ENCODE measurements at places on chromosomes 13 and 19.
A peak's percentile ranks its signal among the peaks of the same experiment; 100 is the strongest.

GRCh38 chr13:110266983-110267382 is 40.0 kb downstream of the COL4A1 start:
- DNase-seq: no peak

GRCh38 chr13:83223546-83223945 is 658.7 kb downstream of the SLITRK1 start:
- DNase-seq: no peak

DNA sequence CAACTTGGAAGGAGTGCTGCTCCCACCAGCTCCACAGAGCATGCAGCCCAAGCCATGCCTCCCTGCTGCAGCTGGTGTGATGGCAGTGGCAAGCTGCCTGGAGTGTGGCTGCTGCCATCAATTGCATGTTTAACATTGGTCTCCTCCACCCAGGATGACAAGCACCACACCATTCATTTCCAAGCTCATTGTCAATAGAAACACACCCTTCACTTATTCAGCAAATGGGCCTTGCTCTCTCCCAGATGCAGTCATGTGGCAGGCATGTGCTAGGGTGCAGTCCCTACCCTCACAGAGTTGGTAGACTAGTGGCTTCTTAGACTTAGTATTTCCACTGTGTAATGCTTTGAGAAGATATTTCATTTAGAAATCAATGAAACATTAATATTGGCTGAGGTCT is 70.8 kb upstream of the FGF14 start:
- DNase-seq: no peak

GRCh38 chr19:33988601-33989000 is 183.7 kb upstream of the LSM14A start:
- DNase-seq: no peak

DNA sequence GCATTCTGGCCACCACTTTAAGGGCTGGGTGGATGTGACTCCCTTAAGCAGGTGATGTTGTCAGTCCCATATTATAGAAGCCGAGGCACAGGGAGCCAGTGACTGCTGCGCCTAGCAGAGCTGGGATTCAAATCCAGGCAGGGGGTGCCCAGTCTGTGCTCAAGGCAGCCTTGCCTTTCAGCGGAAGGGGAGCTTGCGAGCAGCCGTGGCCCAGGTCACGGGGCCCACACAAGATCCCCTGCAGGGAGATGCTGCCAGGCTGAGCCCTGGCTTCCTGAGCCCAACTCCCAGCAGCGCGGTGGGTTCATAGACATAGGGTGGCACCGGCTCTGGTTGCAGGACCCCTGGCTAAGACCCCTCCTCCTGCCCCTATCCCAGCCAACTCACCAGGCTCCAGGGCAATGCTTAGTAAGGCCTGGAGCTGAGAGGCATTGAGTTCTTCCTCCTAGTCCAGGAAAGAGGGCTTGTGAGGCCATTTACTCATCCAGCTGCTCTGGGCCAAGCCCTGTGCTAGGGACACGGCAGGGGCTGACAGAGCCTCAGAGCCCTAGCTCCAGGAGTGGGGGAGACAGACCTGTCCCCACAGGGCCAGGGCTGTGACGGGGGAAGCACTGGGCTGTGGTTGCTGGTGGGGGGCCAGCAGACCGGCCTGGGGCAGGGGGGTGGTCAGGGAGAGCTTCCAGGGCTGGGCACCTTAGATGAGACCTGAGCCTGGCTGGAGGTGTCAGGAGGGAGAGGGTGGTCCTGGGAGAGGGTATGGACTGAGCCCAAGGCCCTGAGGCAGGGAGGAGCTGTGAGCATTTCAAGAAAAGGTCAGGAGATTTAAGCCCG is 9.6 kb downstream of the CAPN12 start:
- no peak for DNase-seq

GRCh38 chr19:13012690-13013608 is 17.7 kb downstream of the NFIX start:
- no peak for DNase-seq

DNA sequence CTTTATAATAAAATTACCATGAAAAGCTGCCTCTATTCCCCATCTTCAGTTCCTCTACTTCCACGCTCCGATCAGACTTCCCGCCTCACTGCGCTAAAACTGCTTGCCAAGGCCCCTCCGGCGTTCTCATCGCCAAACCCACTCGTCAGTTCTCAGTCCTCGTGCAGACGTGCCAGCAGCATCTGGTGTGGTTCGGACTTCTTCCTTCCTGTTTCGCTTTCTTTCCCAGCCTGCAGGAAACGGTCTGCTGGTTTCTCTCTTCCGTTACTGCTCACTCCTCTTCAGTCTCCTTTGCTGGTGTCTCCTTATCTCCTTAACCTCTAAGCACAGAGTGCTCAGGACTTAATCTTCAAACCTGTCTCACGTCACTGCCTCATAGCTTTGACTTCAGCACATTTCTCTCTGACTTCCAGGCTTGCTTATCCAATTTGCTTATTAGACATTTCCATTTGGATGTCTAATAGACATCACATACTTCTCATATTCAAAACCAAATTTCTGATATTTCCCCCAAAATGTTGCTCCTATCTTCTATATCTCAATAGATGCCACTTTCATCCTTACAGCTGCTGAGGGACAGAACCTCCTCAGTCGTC is 40.3 kb downstream of the RCBTB2 start:
- DNase-seq: peak; percentile 51

GRCh38 chr19:16076958-16077611 is 790 bp downstream of the TPM4 start:
- DNase-seq: no peak

DNA sequence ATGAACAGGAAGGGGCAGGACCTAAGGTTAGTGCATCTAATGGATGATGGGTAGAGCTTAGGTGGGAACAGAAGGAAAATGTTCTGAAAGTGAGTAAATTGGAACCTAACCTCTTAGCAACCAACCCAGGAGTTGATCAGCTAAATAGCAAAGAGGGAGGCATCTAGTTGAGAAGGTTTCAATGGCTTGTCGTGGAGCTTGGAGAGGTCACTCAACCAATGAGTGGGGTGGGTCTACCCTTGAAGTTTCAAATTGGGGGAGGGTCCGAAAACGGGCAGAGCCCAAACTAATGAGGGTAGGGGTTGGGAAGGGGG is 5.7 kb upstream of the SHKBP1 start:
- DNase-seq: no peak

- no peak for DNase-seq
These were observed 45.5 kb downstream of the COL4A1 start for GRCh38 chr13:110261166-110262081.

DNA sequence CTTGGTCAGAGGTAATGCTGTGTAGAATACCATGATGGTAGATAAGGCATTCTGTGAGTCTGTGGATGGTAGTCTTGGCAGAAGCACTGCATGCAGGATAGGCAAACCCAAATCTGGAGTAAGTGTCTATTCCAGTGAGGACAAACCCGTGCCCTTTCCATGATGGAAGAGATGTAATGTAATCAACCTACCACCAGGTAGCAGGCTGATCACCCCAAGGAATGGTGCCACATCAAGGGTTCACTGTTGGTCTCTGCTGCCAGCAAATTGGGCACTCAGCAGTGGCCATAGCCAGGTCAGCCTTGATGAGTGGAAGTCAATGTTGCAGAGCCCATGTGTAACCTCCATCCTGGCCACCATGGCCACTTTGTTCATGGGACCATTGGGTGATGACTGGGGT is 155.0 kb downstream of the RAP2A start:
- DNase-seq: no peak

- no peak for DNase-seq
These were observed 4.6 kb downstream of the SAFB start for GRCh38 chr19:5627395-5627904.

GRCh38 chr13:99316657-99317256 is 9.6 kb upstream of the GPR183 start:
- DNase-seq: no peak

GRCh38 chr13:77637588-77637987 is 59.9 kb upstream of the SLAIN1 start:
- DNase-seq: no peak

- no peak for DNase-seq
These were observed 3.7 kb upstream of the B3GNT8 start for GRCh38 chr19:41430922-41431321.

DNA sequence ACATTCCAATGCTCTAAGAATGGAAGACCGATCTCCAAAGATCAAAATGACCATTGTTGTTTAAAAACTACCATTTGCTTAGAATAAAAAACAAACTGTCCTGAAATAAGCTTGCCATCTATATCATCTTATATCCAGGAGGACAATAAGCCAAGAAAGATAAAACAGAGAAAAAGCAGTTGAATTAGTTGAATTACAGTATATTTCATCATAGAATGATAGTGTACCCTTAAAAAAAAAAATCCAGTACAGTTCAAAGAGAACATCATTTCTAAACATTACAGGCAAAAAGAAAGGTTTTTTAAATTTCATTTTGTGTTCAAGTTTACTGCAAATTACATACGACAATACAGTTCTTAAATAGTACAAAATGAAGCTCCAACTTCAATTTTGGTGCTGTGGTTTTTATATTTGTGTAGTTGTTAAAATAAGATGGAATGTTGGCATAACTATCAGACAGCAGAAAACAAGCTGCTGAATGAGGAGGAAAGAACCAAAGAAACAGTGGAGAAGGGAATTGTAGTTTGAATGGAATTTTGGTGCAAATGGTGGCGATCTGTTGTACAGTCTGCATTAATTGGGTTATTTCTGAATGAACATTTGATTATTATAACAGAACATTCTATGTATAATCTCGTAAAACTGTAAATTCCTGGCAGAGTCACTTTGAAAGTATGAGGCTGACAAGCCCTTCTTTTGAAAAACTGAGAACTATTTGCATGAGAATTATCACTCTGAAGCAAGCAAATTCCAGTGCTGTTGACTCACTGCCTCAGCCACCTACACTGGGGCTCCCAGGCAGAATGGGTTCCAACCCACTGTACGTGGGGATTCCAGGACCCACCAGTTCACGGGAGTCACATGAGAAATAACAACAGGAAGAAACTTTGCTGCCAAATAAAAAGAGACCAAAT is 37.7 kb downstream of the LHFPL6 start:
- no peak for DNase-seq
